Naive thymus-derived CD4-positive, alpha-beta T cell (primary cell): ENCODE measurements at places on chromosomes 6 and 20. TPM values are rescaled to one million over a fixed set of nuclear protein-coding genes. Genes with fewer than 3 reads are reported as not detected.

DNA sequence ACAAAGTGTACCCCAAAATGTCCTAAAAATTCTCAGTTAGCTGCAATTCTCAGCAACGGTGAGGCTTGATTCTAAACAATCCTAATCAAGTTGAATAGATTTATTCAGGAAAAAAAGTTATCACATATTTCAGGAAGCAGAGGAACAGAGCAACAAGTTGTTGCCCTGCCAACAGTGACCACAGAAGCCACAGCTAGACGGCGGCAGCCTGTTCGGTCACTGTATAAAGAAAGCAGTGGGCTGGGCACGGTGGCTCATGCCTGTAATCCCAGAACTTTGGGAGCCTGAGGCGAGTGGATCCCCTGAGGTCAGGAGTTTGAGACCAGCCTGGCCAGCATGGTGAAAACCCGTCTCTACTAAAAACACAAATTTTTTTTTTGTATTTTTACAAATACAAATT, 171.2 kb upstream of the BMP5 start:
- DNase-seq: no peak

GRCh38 chr6:53294611-53295010, 54.1 kb downstream of the ELOVL5 start:
- DNase-seq: no peak

GRCh38 chr6:42564506-42564825, 637 bp downstream of the UBR2 start:
- DNase-seq: no peak

GRCh38 chr6:140729521-140729920, 1355.1 kb upstream of the CITED2 start:
- no peak for DNase-seq

GRCh38 chr6:128532827-128533226, 12.4 kb upstream of the PTPRK start:
- DNase-seq: no peak

The ELOVL4 gene
- total RNA-seq: 0.68 TPM
